ENCODE measurements at places on chromosomes 16 and 17. TPM values are rescaled to one million over a fixed set of nuclear protein-coding genes. Genes with fewer than 3 reads are reported as not detected.

CRHR1 gene
- total RNA-seq: not detected

CACNG5 gene
- not detected for total RNA-seq

BCAS3 gene
- 30.8 TPM for total RNA-seq

SYCE1L gene
- total RNA-seq: 0.50 TPM

ZNF629 gene
- 10.5 TPM for total RNA-seq

GFAP gene
- total RNA-seq: not detected

TP53TG3B gene
- not detected for total RNA-seq

PRDM7 gene
- total RNA-seq: not detected

CLDN6 gene
- not detected for total RNA-seq

CDK5RAP3 gene
- total RNA-seq: 108 TPM

KRTAP4-3 gene
- total RNA-seq: not detected

NETO2 gene
- total RNA-seq: 4.3 TPM

CD300H gene
- total RNA-seq: not detected

AOC2 gene
- total RNA-seq: 0.99 TPM

CCDC102A gene
- total RNA-seq: 15.1 TPM

CD300LB gene
- not detected for total RNA-seq

ABCA8 gene
- 85.1 TPM for total RNA-seq

PMM2 gene
- 28.6 TPM for total RNA-seq

CD7 gene
- total RNA-seq: 0.66 TPM

CDH13 gene
- 11.6 TPM for total RNA-seq

CCL4L2 gene
- not detected for total RNA-seq

HSD11B2 gene
- 0.66 TPM for total RNA-seq

TIGD7 gene
- total RNA-seq: 6.0 TPM

ASPHD1 gene
- 6.5 TPM for total RNA-seq

PRAC2 gene
- total RNA-seq: not detected

KRTAP4-6 gene
- not detected for total RNA-seq

MARVELD3 gene
- not detected for total RNA-seq

ADAMTS18 gene
- total RNA-seq: not detected

DNASE1L2 gene
- total RNA-seq: 0.15 TPM

DPEP1 gene
- 0.33 TPM for total RNA-seq

CWC25 gene
- 10.9 TPM for total RNA-seq

GPR142 gene
- total RNA-seq: 1.3 TPM

PLEKHG4 gene
- 29.2 TPM for total RNA-seq

NOS2 gene
- not detected for total RNA-seq

ICAM2 gene
- 1.2 TPM for total RNA-seq

KRTAP4-4 gene
- total RNA-seq: not detected

LITAFD gene
- total RNA-seq: not detected

RND2 gene
- 0.29 TPM for total RNA-seq

MT1A gene
- total RNA-seq: 1.7 TPM

CCDC40 gene
- total RNA-seq: 2.0 TPM

NUPR1 gene
- 20.8 TPM for total RNA-seq

CA5A gene
- not detected for total RNA-seq

CACNG3 gene
- not detected for total RNA-seq

CCDC92B gene
- not detected for total RNA-seq

TERB1 gene
- not detected for total RNA-seq

LHX1 gene
- total RNA-seq: not detected

ADAD2 gene
- not detected for total RNA-seq

PRM1 gene
- not detected for total RNA-seq

TSNAXIP1 gene
- total RNA-seq: 1.3 TPM

TBX6 gene
- under 0.01 TPM for total RNA-seq

JPH3 gene
- total RNA-seq: not detected

CSH2 gene
- total RNA-seq: not detected

ATP1B2 gene
- total RNA-seq: 0.17 TPM

TP53TG3F gene
- not detected for total RNA-seq

TMEM88 gene
- total RNA-seq: 0.44 TPM
